Stimulated activated CD4-positive, alpha-beta T cell treated with anti-CD3 and anti-CD28 coated beads, Interleukin-1b, Interleukin-23, amount 100 ng/mL, for 24 hours (primary cell): ENCODE measurements at places on chromosomes 7 and 10.
A peak's percentile ranks its signal among the peaks of the same experiment; 100 is the strongest.

DNA sequence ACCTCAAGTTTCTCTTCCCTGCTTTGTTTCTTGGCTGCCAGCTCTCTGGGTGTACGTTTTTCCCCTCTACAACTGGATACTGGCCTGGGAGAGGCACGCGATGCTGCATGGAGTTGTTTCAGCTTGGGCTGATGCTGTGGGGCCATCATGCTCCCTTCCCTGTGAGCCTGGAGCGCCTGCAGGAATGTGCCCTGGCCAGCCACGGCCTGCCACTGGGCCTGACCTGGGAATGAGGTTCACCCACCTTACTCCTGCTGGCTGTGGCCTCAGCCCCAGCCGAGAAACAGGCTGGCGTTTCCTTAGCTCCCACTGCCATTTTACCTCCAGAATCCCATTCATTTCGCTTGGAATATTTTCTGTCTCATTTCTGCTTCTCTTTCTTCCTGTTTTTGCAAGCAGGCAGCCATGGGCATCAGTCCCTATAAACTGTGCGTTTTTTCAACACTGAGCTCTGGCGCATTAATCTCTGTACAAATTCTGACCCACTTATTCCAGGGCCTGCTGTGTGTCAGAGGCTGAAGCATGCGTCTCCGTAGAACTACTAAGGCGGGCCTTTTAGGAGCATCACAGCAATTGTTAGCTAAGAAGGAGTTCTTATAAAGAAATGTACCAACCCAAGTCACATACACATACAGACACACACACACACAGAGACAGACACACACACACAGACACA, 57.9 kb downstream of the GATA3 start:
- no peak for DNase-seq

DNA sequence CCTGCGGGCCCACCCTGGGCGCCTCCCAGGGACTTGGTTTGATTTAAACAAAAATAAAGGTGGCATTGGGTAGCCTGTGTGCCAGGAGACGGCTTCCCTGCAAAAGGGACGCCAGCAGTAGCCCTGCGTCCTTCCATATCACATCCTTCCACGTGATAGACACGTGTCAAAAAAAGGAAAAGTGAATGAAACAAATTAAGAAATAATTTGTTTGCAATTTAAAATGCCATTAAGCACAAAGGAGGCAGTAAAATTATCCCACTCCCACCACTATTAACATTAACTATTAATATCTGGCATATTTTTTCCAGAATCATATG, 7.6 kb downstream of the TACR2 start:
- DNase-seq = no peak

DNA sequence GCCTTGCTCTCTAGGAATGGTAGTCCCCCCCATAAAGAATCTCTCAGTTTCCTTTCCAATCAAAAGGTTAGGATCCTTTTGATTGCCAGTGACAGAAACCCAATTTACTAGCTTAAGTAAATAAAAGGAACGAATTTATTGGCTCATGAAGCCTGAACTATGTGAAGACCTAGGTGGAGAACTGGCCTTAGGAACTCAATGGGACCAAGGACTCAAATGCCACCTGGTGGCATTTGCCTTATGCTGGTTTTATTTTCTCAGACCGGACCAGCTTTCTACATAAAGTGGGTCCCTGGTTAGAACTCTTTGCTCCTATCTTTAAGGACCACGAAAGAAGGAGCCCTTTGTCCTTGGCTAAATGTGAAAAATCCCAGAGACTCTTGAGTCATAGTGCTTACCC, 25.4 kb downstream of the CFTR start:
- DNase-seq = no peak

GRCh38 chr7:89887489-89887888, 266.8 kb upstream of the STEAP1 start:
- DNase-seq = no peak

GRCh38 chr10:122577311-122577885, 16.8 kb downstream of the DMBT1 start:
- no peak for DNase-seq

DNA sequence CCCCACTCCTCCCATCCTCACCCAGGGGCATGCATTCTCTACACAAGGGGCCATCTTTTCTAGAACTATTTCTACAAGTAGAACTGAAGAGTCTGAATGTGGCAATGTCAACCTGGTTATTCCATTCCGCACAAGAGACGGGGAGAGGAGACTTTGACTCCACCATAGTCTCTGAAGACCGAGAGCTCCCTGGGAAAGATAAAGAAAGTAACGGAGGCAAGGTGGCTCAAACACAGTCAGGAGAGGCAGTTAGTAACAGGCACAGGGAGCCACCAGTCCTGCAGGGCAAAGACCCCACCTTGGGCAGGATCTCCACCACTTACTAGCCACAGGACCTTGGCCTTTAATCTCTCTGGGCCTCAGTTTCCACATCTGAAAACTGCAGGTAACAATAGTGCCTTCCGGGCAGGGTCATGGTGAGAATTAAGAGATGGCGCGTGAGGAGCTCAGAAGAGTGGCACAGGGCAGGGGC, 100.3 kb downstream of the TNS3 start:
- DNase-seq = no peak

DNA sequence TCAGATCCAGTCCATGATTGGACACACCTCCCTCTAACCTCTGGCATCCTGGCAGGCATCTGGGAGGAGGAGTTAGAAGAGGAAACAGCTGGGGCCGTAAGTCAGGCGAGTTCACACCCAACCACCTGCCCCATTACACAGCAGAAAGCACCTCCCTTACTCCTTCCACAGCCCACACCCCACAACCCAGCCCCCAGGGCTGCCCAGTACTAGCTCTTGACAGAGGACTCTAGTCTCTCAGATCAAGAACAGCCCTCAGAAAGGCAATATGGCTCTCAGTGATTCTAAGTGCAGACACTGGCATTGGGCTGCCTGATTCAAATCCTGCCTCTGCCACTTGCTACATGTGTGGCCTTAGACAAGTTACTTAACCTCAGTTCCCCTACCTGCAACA, 34.1 kb downstream of the KCNMA1 start:
- DNase-seq = no peak

DNA sequence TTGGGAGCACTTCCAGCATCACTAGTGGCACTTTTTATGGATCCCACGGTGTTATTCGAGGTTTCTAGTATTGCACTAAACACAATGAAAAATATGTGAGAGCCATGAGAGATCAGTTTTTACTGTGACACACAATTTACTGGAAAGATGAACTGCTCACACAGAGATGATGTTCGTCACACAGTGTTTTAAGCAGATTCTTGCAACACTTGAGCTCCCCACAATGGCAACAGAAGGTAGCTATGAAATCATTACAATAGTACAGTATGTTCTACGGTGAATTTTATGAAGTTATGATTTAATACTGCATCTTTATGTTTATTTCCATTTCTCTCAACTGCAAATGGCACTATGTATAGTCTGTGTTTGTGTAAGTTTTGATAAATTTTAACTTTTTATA, 27.4 kb upstream of the ENTPD1 start:
- DNase-seq = no peak

- DNase-seq = no peak
Measured at GRCh38 chr10:29751240-29751639, 116.5 kb upstream of the SVIL start.

GRCh38 chr10:100788002-100788903, 42.9 kb downstream of the PAX2 start:
- DNase-seq = no peak

- DNase-seq = no peak
Measured at GRCh38 chr10:68271196-68271882, 39.4 kb upstream of the ATOH7 start.

- DNase-seq = no peak
Measured at GRCh38 chr10:59104186-59104585, 72.3 kb upstream of the PHYHIPL start.

- no peak for DNase-seq
Measured at GRCh38 chr7:101678658-101679057, 49.6 kb upstream of the MYL10 start.

- no peak for DNase-seq
Measured at GRCh38 chr10:31124852-31125251, 93.2 kb upstream of the ZNF438 start.

- no peak for DNase-seq
Measured at GRCh38 chr7:51727441-51727840, 410.8 kb upstream of the COBL start.

DNA sequence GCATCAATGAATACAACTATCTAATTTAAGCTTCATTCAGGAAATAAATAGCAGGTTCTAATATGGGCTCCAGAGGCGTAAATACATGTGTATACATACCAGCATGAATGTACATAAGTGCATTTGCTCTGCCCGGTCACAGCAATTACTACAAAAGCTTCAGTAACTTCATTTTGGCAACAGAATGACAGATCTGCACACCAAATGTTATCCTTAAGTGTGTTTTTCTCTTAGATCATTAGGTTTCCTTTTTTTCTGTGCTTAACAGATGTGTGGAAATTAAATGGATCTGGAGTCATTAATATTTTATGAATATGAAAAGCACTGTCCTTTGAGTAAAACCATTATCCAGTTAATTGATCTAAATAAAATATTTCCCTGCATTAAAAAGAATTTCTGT, 159.0 kb upstream of the MEOX2 start:
- DNase-seq = no peak

GRCh38 chr10:118966076-118966849, 63.3 kb upstream of the NANOS1 start:
- no peak for DNase-seq

- DNase-seq = no peak
Measured at GRCh38 chr7:40800771-40801170, 666.0 kb downstream of the SUGCT start.

GRCh38 chr7:133354546-133355324, 101.9 kb downstream of the EXOC4 start:
- DNase-seq = no peak

DNA sequence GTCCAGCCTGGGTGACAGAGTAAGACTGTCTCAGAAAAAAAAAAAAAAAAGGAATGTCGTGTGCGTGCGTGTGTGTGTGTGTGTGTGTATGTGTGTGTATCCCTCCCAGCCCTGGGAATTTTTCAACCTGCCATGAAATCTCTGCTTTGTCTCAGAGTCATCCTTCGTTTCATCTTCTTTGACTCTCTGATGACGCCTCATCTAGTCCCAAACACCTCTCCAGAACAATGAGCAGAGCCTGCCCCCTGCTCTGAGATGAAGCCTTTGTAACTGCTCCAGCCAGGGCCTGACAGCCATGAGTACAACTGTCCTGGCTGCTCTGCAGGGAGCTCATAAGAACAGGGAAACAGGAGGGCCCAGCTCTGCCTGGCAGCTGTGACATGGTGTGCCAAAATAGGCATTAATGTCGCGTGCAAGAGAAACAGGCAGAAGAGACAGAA, 149.5 kb downstream of the FAM107B start:
- DNase-seq = no peak

GRCh38 chr7:82443036-82443546, 486 bp downstream of the CACNA2D1 start:
- DNase-seq = no peak

GRCh38 chr7:158387546-158387891, 200.1 kb downstream of the PTPRN2 start:
- no peak for DNase-seq

- DNase-seq = no peak
Measured at GRCh38 chr10:52129410-52130178, 184.5 kb upstream of the DKK1 start.

DNA sequence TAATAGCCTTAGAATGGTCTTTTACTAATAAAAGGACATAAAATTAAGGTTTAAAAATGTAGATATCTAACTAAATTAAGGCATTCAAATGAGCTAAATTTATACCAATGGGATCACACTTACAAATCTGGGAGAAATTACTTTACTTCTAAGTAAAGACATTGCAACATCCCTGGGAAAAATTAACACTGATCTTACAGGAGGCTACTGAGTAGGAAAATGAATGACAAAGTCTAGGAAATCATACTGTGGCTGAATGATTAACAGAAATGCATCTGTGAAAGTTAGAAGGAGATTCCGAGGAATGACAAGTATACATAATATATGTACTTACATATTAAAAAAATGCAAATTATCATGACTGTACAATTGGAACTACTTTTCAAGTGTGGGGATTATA, 38.3 kb downstream of the CACNA2D1 start:
- DNase-seq = no peak

GRCh38 chr7:71793251-71793650, 618.9 kb downstream of the CALN1 start:
- no peak for DNase-seq

DNA sequence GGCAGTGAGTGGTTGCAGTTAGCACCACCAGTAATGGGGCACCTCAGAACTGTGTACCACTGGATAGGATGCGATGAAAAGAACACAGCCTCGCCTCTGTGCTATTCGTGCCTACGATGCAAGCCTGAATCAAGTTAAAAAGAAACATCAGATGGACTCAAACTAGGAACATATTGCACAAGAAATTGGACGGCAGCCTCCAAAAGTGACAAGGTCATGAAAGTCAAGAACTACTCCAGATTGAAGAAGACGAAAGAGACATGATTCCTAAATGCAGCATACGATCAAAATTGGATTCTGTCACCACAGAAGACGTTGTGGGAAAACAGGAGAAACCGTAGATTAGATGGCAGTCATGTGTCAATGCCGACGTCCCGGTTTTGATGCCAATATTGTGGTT, 648.1 kb upstream of the FOXK1 start:
- no peak for DNase-seq

- no peak for DNase-seq
Measured at GRCh38 chr10:36788152-36788551, 337.2 kb upstream of the ANKRD30A start.

DNA sequence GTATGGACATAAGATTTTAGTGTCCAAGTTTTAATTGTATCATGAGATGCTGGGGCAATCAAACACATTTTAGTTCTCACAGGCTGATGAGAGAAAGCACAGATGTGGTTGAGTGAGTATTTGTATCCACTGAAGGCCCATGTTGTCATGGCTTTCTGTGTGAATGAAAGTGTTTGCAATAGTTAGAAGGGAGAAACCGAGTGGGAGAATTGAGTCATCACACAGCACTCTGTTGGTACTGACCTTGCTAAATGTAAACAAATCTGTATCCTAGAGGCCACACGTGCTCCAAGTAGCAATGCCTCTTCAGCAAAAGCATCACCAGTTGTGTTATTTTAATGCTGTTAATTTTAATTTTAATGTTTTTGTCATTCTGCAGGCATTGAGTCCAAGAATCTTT, 121.2 kb downstream of the EMX2 start:
- no peak for DNase-seq

- no peak for DNase-seq
Measured at GRCh38 chr10:31599626-31600504, 280.8 kb downstream of the ZEB1 start.

DNA sequence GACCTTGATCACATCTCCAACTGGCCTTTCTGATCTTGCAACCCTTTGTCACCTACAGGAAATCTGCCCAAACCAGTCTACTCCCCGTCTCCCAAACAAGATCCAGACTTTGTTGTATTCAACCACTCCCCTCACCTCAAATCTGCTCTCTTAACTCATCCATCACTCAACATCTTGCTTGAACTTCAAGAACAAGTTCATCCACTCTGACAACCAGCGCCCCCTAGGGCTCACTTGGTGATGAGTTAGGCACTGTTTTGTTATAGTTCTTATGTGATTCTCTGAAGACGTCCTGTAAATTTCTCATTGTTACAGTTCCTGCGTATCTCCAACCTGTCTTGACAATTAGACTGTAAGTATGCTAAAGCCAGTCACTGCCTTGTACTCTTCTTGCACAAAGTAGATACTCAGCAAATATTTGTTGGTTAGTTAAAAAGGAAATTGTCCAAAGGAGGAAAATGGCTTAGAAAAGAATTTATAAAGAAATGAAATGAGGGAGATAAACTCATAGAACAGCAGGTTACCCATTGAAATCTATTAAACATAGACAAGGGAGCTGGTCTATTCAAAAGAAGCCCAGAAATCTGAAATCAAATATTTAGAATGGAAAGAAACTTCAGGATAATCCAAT, 5.3 kb downstream of the FRMD4A start:
- DNase-seq = peak; percentile 31

- no peak for DNase-seq
Measured at GRCh38 chr7:22372863-22373262, 15.9 kb upstream of the RAPGEF5 start.
